ENCODE measurements at places on chromosomes 4 and X.

GRCh38 chr4:105234582-105234981 lies 87.9 kb downstream of the TET2 start:
- no peak for DNase-seq

DNA sequence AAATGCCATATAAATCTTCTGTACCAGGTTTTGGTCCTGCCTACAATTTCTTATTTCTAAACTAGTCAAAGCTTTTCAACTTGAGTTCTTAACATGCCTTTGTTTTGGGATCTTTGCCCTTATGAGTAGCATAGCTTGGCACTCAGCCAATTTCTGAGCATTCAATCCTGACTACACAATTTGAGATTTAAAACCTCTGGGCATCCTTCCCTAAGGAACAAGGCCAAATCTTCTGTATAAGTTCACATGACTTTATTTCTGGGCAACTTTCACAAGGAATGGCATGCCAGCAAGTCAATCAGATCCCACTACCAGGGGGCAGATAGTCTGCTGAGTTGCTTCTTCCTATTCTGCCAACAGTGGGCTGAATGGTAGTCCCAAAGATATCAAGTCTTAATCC lies 254.2 kb downstream of the ADAMTS3 start:
- DNase-seq = no peak

GRCh38 chrX:113048896-113049295 lies 208.3 kb upstream of the AMOT start:
- no peak for DNase-seq

- DNase-seq = no peak
Measured at GRCh38 chr4:2942037-2942531, 21.1 kb downstream of the NOP14 start.

DNA sequence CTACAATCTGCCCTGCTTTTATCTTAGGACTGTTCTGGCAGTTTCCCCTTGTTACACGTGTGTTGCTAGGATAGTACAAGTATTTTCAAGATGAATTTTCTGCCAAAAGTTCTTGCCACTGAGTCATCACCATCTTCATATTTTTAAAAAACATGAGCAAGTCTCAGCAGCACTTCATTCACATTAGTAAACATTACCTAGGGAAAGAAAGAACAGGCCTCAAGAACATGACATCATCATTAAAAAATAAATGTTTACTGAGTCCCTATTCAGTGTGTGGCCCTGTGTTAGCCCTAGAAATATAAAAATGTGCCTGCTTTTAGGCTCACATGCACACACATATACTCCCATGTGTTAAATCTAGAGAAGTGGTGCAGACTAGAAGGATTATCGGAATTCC lies 18.7 kb upstream of the GPC3 start:
- no peak for DNase-seq

- DNase-seq = no peak
Measured at GRCh38 chrX:77009691-77010090, 437.5 kb upstream of the FGF16 start.

DNA sequence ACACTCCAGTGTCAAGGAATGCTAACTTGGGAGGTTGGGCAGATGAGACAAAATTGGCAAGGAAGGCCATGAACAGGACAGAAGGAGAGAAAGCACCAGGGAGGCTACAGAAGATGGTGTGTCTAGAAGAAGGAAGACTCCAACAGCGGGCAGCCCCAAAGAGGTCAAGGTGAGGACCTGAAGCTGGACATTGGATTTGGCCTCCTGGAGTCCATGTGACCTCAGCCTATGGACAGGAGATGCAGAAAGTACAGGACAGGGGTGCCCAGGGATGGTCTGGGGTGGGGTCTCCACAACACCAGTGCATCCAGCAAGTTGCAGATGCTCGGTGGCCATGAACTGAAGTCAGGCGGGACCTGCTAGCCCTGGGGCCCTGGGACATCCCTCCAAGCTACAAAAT lies 86.2 kb downstream of the JAKMIP1 start:
- no peak for DNase-seq

- DNase-seq = no peak
Measured at GRCh38 chrX:113510586-113510985, 670.0 kb upstream of the AMOT start.

DNA sequence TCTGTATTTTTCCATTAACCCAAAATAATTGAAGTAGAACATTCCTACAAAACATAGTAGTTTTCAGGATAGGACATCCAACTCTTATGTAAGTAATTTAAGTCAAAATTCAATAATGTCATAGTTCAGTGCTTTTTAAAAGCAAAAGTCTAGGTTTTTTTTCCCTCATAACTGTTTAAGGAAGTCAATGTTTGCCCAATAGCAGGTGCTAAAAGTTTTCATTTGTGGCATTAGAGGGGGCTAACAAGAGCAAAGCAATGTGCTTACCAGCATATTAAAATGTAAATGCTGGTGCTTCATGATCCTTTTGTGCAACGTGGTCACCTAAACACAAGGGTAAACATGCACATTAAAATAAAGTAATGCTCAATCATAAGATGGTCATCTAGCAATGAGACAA lies 155.2 kb upstream of the PPP1R2C start:
- DNase-seq = no peak

Measured in neural crest cell (in vitro differentiated cells).